ENCODE measurements at places on chromosomes 16 and 17.

DNA sequence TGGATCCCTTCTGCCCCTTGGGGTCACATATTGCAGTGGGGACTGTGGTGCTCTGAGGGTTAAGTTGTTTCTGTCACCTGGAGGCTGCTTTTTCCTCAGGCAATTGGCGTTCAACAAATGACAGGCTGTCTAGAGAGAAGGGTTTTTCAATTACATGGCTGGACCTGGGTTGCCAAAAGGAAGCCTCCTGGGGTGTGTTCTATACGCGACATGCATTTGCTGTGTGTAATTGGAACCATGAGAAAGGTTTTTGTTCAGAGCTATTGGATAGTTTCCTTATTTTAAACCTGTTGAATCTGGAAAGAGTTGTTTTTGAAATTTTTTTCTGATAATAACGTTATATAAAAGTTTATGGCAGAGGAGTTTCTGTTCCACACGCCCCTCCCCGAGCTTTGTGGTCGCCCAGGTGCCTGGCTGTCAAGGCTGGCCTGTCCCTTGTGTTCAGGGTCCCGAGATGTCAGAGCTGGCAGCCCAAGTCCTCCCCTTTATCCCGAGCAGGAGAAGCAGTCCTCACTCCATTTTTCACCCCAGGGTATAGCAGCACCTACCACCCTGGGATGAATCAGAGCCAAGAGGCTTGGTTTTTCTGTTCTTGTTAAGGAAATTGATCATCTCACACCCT lies 26.1 kb upstream of the ZNF750 start:
- DNase-seq = no peak

DNA sequence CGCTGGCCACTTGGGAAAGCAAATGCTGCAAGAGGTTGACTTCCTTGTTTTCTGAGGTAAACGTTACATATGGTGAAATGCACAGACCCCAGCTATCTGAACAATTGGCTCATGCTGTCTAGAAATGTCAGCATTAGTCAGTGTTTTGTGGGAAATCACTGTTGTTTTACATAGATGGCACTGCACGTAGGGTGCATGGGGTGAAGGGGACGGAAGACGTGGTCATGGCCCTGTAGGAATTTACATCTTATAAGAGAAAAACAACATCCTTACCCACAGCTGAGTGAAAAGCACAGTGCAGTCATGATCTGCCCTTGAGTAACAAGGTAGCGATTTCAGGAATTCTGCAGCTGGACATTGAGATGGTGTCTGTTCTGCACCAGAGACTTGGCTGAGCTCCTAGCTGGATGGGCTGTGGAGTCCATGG lies 15.2 kb downstream of the RPTOR start:
- no peak for DNase-seq

- DNase-seq = no peak
These were observed 21.6 kb downstream of the GAA start for GRCh38 chr17:80122926-80123505.

GRCh38 chr17:58416937-58417299 lies 416 bp downstream of the RNF43 start:
- DNase-seq = no peak

- DNase-seq = no peak
These were observed 32.1 kb upstream of the ST6GALNAC1 start for GRCh38 chr17:76675648-76676047.

- DNase-seq = no peak
These were observed 33.0 kb downstream of the KCNJ16 start for GRCh38 chr17:70107904-70108565.

DNA sequence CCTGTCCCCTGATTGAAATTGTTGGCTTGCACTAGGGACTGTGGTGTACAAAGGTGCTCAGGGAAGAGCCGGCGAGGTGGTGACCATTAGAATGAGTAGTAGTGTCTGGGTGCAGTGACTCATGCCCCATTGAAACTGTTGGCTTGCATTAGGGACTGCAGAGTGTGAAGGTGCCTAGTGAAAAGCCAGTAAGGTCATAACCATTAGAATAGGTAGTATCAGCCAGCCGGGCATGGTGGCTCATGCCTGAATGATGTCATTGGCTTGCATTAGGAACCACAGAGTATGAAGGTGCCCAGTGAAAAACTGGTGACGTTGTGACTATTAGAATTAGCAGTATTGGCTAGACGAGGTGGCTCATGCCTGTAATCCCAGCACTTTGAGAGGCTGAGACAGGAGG lies 78.9 kb downstream of the ABCC6 start:
- no peak for DNase-seq

All from activated T-cell treated with anti-CD3 and anti-CD28 coated beads for 4 hours (primary cell).